ENCODE measurements at places on chromosomes 2 and 18.

DNA sequence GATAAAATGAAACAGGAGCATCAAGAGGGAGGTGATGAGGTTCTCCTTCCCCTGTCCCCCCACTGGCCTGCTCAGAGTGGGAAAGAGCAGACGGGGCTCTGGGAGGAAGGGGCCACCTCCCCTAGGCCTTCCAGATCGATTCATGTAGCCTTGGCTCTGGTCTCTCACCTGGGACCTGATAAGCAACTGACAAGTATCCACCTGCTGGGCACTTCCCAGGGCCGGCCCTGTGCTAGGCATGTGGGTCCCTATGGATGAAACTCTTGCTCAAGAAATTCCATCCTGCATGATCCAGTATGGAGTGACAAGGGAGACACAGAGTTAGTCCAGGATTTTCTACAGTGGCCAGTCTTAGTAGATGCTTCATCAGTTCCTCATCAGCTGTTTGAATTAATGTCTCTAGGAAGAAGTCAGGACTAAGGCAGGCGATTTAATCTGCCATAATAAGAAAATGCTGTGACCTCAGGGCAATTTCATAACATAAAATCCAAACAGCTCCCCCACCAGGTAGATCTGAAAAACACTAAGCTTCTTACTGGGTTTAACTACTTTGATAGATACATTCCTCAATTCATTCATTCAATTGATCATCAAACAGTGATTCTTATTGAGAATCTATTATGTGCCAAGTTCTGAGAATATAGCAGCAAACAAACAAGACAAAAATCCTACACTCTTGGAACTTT is 44.7 kb upstream of the ZFP36L2 start:
- no peak for DNase-seq

- no peak for DNase-seq
Measured at GRCh38 chr2:28640908-28641300, 110.7 kb upstream of the PPP1CB start.

- no peak for DNase-seq
Measured at GRCh38 chr2:104769096-104769495, 84.8 kb upstream of the POU3F3 start.

- DNase-seq: no peak
Measured at GRCh38 chr2:233821196-233821595, 33.1 kb downstream of the HJURP start.

GRCh38 chr2:84792856-84793522 is 87.9 kb downstream of the TRABD2A start:
- DNase-seq: no peak
